ENCODE measurements at places on chromosomes 16 and 17. TPM values are rescaled to one million over a fixed set of nuclear protein-coding genes. Genes with fewer than 3 reads are reported as not detected.

The METTL22 gene
- total RNA-seq: 28.7 TPM

The RHBDL3 gene
- 0.26 TPM for total RNA-seq

The RASD1 gene
- total RNA-seq: 2.5 TPM

The MPP2 gene
- total RNA-seq: 5.7 TPM

The EVI2A gene
- total RNA-seq: 0.16 TPM

The TEX19 gene
- total RNA-seq: not detected

The CDH13 gene
- total RNA-seq: 77.7 TPM

The TNK1 gene
- 0.65 TPM for total RNA-seq

The CCL7 gene
- total RNA-seq: 2.4 TPM

The ZNF785 gene
- total RNA-seq: 9.3 TPM

The CLDN6 gene
- total RNA-seq: 2.6 TPM

The OMG gene
- not detected for total RNA-seq

The SCARF1 gene
- total RNA-seq: 3.4 TPM

The GP2 gene
- not detected for total RNA-seq

The FASN gene
- 57.2 TPM for total RNA-seq

The TNFRSF13B gene
- total RNA-seq: not detected

The WNK4 gene
- total RNA-seq: 0.39 TPM

The SLC6A2 gene
- total RNA-seq: not detected

The OR1A1 gene
- total RNA-seq: not detected

The GCGR gene
- total RNA-seq: not detected

The ADGRG3 gene
- not detected for total RNA-seq

The RFFL gene
- total RNA-seq: 15.3 TPM

The C1QTNF8 gene
- not detected for total RNA-seq

The HS3ST6 gene
- not detected for total RNA-seq

The KRT32 gene
- not detected for total RNA-seq

The TMEM204 gene
- 15.6 TPM for total RNA-seq

The CMC2 gene
- 83.3 TPM for total RNA-seq

The LLGL1 gene
- total RNA-seq: 45.4 TPM

The CRYM gene
- total RNA-seq: not detected

The NR1D1 gene
- 2.8 TPM for total RNA-seq

The TBX2 gene
- 38.9 TPM for total RNA-seq
